CD8-positive, alpha-beta memory T cell (primary cell): ENCODE measurements at places on chromosomes 16 and 17. TPM values are rescaled to one million over a fixed set of nuclear protein-coding genes. Genes with fewer than 3 reads are reported as not detected.

Gene BCL7C
- total RNA-seq, result 35.0 TPM

Gene RGS11
- total RNA-seq, result not detected

Gene MILR1
- total RNA-seq, result 0.69 TPM

DNA sequence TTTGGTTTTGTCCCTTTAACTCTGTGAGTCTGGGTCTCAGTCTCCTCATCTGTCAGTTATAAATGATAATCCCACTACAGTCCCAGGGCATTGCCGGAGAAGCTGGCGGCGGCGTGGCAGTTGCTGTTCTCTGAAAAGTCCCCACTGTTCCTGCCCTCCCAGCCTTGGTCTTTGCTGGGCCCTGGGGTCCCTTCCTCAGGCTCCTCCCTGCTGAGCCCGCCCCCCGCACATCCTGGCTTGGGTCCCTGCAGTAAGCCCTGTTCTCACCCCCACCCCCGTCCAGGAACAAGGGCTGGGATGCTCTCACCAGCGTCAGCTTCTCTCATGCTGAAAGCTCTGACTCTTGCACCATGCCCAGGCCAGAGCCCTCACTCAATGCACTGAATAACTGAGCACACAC, 35.3 kb upstream of the PEMT start:
- DNase-seq, result no peak

DNA sequence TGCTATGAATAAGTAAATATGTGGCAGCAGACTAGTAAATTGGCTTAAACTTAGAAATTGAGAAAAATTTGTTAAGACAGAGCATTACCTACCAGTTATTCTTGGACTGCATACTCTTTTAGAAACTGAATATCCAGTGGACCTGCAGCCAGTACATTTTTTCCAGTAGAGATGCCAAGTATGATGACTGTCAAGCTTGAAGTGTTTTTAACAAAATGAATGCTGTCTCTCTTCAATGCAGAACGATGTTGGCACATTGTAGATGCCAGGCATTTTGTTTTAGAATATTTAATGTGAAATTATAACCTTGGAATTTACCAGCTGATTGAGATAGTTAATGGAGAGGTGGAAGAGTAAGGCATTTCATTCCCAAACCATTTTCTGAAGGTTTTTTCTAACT, 52.5 kb downstream of the NFAT5 start:
- no peak for DNase-seq

DNA sequence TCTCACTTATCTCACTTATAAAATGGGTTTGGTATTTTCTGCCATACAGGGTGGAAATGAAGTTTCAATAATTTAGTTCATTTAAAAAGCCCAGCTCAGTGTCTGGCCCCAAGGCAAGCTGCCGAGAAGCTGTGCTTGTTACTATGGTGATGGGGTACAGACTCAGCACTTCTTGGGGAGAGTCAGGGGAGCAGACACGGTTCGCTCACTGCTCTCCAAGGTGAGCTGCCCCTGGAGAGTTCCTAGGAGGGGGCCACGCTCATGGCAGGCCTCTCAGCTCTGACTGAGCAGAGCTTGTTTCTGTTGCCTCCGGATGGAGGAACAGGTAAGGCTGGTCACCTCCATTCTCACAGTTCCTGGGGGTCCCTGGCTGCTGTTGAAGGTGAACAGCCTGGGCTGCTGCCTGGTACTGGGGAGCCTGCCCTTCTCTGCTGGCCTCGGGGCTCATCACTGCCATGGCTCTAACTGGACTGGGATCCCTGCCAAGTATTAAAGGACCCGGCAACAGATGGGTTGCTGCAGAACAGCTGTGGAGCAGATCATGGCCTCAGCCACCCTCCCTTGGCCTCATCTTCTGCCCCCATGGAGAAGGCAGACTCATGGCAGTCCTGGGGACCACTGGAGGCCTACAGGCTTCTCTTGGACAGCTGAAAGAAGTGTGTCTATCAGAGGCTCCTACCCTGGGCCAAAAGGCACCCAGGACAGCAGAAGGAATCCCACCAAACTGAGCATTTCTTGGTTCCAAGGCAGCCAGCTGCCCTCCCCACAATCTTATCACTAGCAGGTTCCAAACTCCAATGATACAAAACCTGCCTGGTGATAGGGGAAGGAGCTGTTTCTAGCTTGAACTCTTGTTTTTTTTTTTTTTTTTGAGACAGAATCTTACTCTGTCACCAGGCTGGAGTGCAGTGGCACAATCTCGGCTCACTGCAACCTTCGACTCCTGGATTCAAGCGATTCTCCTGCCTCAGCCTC, 25.9 kb upstream of the SPATA32 start:
- DNase-seq, result no peak

DNA sequence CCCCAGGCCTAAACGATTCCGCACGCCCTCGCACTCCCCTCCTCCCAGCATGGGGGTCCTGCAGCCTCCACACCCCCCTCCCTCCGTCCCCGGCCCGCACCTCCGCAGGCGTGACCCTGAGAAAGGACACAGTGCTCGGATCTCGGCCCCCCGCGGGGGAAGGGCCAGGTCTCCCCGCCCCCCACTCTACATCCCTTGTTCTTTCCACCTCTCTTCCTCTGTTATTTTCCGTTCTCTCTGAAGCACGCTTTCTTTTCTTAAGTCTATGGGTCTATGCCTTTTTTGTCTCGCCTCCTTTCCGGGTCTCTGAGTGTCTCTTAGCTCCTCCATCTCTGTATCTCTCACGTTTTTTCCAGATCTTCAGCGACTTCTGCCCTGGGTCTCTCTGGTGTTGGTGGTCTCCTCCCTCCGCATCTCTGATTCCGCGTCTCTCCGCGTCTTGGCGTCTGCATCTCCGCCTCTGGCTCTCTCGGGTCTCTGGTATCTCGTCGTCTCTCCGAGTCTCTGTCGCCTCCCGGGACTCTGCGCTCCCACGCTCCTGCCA, 2.1 kb upstream of the HES7 start:
- DNase-seq, result no peak

DNA sequence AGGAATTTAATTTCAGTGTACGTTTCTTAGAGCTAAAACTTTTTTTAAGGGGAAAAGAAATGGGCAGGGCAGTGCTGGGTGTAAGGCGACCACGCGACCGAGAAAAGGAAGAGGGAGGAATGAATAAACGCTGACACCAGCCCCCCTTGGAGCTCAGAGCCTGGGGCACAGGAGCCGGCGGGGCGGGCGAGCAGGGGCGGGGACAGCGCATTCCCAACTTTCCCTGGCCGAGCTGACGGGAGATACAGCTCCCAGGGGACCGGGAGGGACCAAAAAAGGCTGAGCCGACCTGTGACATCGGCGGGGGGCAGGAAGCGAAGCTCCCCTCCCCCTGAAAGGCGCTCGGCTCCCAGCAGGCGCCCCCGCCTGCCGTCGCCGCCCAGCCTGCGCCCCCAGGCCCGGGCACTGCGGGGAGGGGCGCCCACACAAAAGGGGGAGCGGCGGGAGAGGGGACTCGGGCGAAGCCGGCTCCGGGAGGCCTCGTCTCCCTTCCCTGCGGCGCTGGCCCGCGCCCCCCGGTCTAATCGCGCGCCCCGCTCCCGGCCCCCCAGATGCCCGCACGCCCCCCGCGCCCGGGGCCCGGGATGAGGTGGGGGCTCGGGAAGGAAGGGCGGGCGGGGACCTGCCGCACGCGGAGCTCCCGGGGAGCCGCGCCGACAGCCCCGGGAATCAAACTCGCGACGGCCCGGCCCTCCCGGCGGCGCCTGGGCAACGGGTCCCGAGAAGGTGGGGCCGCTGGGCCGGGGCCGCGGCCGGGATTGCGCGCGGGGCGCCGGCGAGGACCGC, 622 bp downstream of the CUEDC1 start:
- DNase-seq, result no peak

- DNase-seq, result no peak
These were observed 187.0 kb downstream of the CCDC182 start for GRCh38 chr17:57557834-57558681.

GRCh38 chr17:39447561-39447960, 3.5 kb downstream of the MED1 start:
- DNase-seq, result no peak

GRCh38 chr17:69170377-69170776, 28.7 kb upstream of the ABCA6 start:
- no peak for DNase-seq

DNA sequence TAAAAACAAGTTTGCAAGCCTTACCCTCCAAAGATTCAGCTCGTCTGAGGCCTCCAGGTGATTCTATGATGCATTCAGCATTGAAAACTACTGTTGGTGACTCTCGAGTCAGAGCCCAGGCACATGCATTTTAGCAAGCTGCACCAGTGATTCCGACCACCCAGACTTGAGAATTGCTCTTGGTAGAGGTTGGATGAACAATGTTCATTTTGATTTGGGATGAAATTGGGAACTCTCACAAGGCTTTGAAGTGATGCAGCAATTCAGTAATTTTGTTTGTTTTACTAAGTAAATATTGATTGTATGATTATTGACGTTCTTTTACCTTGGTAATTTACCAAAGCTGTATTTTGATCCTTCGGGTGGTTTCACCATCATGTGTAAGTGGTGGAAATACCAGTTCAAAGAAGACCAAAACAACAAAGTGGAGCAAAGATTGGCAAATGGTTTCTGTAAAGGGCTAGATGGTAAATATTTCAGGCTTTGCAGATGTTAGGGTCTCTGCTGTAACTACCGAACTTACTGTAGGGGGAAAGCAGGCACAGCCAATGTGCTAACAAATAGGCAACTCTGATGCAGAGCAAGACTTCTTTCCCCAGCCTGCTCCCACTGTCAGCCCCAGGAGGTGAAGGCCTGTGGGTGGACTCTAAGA, 11.8 kb downstream of the ALDH3A2 start:
- no peak for DNase-seq

DNA sequence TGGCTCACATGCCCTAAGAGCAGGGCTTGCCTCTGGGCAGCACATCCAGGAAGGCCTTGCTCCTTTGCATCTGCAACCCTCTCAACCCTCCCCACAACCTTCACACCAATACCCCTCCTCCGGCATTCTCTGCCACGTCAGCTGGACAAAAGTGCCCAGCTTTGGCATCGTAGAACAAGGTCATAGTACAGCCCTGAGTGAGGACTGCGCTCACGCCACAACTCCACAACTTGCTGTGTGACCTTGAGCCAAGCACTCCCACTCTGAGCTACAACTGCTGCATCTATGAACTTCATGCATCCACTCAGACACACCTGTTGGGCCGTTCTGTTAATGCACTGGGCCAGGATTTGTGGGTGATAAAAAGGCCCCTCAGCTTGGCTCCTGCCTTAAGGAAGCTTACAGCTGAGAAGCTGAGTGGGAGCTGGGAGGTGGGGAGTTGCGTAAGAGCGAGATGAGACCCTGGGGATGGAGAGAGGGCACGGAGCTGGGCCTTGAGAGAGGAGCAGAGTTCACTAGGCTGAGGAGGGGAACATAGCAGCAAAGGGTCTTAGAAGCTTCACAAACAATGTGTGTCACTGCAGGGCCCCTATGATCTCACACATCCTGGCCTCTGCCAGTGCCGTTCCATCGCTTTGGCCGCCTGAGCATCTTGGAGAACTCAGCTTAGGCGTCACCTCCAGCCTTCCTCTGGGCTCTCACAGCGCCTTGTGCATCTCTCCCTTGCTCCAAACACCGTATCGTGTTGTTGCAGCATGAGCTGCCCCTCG, 8.6 kb upstream of the MRC2 start:
- DNase-seq, result no peak
